Esophagus muscularis mucosa (tissue), 4 donors: ENCODE measurements at places on chromosomes 2 and 18. TPM values are rescaled to one million over a fixed set of nuclear protein-coding genes. Genes with fewer than 3 reads are reported as not detected.

- no peak for DNase-seq
Measured at GRCh38 chr2:196941398-196942078, 15.0 kb upstream of the PGAP1 start.

DNA sequence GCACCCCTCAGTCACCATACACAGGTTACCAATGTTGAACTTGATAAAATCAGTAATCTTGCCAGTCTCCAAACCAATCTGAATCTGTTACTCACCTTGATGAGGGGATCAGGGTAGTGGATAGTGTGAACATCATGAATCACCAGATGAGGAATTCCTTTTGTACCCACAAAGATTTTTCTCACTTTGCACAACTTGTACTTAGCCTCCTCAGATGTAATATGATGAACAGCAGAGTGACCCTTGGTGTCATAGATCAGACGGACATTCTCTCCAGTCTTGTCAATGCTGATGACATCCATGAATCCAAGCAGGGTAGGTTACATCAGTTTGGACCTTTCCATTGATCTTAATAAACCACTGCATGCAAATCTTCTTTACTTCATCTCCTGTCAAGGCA lies 54.7 kb downstream of the MDH1 start:
- no peak for DNase-seq

DNA sequence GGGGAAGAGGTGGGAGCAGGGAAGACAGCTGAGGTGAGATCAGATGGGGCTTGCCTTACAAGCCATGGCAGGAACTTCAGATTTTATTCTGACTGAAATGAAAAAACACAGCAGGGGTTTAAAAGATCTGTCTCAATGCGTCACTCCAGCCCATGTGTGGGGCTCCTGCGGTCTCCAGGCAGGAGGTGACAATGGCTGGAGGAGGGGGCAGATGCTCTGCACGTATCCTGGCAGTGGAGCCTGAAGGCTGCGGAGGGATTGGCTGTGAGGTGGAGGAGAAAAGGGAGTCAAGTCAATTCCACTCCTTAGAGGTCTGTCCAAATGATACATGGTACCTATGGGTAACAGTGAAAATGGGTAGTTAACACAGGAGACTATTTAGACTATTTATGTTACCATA lies 40.5 kb upstream of the KIDINS220 start:
- DNase-seq, result no peak

DNA sequence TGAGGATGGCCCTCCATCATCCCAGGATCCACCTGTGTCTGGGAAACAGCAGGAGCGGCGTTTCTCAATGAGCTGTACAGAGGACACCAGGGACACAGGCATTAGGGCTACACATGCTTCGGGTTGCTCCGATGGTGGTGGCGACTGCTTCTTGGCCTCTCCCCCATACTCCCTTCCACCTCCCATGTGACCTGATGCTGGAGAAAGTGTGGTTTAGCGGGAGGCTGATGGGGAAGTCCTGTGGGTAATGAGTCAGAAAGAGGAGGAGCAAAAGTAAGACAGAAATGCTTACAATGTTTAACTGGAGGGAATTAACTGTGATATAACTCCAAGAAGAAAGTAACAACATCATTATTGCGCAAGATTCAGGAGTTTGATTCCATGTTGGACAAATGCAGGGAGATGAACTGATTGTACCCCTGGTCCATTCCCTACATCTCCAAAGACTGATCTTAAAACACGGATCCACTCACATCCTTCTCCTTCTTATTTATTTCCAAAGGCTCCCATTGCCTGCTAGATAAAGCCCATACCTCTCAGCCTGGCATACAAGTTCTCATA lies 186.6 kb downstream of the NRP2 start:
- no peak for DNase-seq

- no peak for DNase-seq
Measured at GRCh38 chr18:393574-393957, 106.9 kb downstream of the COLEC12 start.

The TSHZ1 gene
- total RNA-seq, result 37.3 TPM
